ENCODE measurements at places on chromosomes 6 and 20.

DNA sequence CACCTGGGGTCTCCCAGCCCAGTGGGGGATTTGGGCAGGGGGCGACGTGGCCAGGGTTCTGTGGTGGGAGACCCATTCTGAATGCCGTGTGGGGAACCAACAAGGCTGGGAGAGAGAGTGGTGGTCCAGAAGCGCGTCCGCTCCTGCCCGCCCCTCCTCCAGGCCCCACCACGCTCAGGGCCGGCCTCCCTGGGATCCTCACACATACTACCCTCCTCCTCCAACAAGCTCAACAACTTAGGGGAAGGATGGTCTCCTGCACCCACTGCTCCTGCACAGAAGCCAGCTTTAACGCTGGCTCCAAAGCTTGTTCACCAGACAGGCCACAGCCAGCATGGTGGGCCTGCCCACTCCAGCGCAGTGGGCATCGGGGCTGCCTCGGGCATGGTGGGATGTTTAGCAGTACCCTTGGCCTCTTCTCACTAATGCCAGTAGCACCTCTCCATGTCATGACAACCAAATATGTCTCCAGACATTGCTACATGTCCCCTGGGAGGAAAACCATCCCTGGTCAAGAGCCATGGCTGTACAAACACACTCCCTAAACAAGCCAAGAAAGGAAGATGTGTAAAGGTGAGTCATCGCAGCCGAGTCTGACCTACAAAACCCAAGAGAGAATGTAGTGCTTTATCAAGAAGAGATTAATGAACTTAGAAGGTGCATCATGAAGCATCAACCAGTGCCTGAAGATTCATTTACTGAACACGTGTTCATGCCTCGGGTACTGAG lies 75.7 kb downstream of the BMP7 start:
- no peak for DNase-seq

- DNase-seq: no peak
Measured at GRCh38 chr6:109036574-109037294, 57.9 kb downstream of the SESN1 start.

- DNase-seq: no peak
Measured at GRCh38 chr6:25404091-25404490, 124.9 kb downstream of the CARMIL1 start.

GRCh38 chr20:60955706-60956105 lies 296.4 kb upstream of the CDH4 start:
- no peak for DNase-seq

GRCh38 chr20:47547034-47547387 lies 45.3 kb downstream of the NCOA3 start:
- DNase-seq: no peak

- no peak for DNase-seq
Measured at GRCh38 chr20:40640667-40641066, 48.4 kb downstream of the MAFB start.

DNA sequence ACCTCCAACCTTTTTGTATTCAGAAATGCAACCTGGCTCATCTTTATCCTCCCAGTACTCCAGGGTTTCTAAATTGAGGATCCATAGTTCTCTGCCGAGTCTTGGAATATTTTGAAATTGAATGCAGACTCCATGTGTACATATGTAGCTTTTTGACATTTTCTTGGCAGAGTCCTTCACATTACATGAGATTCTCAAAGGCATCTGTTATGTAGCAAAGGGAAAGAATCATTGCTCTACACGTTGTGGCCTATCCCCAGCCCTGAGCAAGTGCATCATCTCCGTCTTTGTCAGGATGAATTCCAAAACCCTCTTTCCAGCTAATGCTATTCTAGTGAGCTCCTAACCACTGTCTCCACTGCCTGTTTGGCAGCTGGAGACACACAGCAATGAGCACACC lies 742.9 kb downstream of the DHX35 start:
- no peak for DNase-seq

- no peak for DNase-seq
Measured at GRCh38 chr6:108825326-108825725, 22.9 kb upstream of the ARMC2 start.

- DNase-seq: no peak
Measured at GRCh38 chr6:11778648-11779328, at the start of gene ADTRP. Gene ADTRP (minus strand): TSS chr6:11778803. CDS start chr6:11778759, 44 bp downstream.

Data from activated CD8-positive, alpha-beta memory T cell treated with anti-CD3 and anti-CD28 coated beads for 4 hours (primary cell).